ENCODE measurements at places on chromosomes 11 and 22.

GRCh38 chr11:23353611-23354010 is 493.3 kb upstream of the CCDC179 start:
- no peak for DNase-seq

GRCh38 chr22:18113680-18114394 is 3.2 kb downstream of the TUBA8 start:
- DNase-seq, result no peak

GRCh38 chr22:33524511-33525260 is 395.6 kb downstream of the LARGE1 start:
- DNase-seq, result no peak

- DNase-seq, result no peak
These were observed 129.5 kb downstream of the ETS1 start for GRCh38 chr11:128457874-128458273.

- no peak for DNase-seq
These were observed 27.9 kb upstream of the LRRC32 start for GRCh38 chr11:76698321-76699043.

GRCh38 chr22:28759861-28760560 is 12.5 kb upstream of the CCDC117 start:
- no peak for DNase-seq

DNA sequence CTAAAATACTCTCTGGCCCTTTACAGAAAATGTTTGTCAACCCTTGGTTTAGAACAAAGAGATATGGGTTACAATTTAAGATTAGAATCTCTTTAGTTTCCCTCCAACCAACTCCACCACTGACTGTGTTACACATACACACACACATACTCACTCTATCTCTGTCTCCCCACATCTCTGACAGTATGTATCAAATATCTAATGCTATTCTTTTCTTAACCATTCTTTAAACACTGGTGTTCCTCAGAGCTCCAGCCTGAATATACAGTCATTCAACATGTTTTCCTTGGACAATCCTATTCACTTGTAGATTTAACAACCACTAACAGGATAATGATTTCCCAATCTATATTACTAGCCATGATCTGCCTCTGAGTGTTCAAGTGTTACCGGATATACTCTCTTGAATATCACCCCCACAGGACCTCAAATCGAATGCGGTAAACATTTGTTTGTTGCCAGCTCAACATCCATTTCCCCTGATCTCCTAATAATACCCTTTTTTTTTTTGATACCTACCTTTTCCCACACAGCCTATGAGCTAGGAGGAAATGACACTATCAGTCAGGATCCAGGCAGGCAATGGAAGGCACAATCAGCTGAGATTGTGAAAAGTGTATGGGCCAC is 6.1 kb downstream of the MPZL3 start:
- DNase-seq, result no peak

All from activated CD8-positive, alpha-beta memory T cell treated with anti-CD3 and anti-CD28 coated beads, Interleukin-2, amount 10 ng/mL, durations not matched to agents 7 days and 5 days (primary cell).